Activated CD4-positive, alpha-beta T cell treated with anti-CD3 and anti-CD28 coated beads for 36 hours (primary cell): ENCODE measurements at places on chromosomes 16 and 17.
A peak's percentile ranks its signal among the peaks of the same experiment; 100 is the strongest.

DNA sequence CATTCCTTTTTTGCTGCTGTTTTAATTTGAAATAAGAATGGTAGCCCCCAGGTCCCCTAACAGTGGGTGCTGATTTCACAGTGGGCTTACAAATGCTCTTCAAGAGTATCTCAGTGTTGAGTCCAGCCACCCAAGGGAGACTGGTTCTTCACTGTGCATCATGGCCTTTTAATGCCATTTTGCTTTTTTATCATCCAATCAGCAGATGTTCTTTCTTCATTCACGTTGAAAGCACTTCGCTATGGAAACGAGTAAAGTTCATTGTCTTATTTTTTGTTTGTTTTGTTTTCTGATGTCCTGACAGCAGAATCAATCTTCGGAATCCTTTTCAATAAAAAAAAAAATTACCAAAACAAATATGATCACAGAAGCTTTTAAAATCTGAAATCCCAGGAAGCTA, 429.0 kb downstream of the MAF start:
- peaks cover 1% of the 10 kb centered on the region for H3K27me3 ChIP-seq
- DNase-seq = no peak
- H3K27ac ChIP-seq = no peak overlapping the region
- no peak overlapping the region for H3K4me3 ChIP-seq
- peaks cover 4% of the 10 kb centered on the region for H3K36me3 ChIP-seq

DNA sequence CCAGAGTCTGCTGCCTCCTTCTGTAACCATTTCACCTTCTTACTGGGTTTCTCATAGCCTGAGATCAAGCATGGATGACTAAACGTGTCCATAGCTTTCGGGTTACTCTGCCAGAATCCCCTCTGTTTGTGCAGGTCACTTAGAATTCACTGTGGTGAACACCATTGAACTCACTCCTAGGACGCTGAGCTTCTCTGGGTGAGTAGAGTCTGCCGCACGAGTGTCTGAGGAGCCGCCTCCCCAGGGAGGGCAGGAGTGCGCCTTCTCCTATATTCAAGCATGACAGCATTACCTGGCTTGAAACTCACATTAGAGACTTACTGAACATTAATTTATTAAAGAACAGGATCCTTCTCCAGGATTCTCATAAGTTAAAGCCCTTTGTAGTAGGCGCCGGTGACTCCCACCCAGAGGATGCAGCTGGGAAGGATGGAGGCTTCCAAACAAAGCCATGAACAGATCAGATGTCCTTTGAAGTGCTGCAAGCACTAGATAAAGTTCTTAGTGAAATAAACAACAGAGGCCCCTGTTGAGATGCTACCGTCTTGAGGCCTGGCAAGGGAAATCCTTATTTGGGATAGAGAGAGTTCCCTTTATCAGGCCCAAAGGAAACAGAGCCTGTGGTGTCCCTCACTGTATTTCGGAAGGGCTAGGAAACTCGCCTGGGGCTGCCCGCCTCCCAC, 144.6 kb upstream of the PLCG2 start:
- H3K4me3 ChIP-seq = no peak overlapping the region
- H3K4me1 ChIP-seq = peaks cover 65% of the 10 kb centered on the region
- DNase-seq = no peak
- H3K27ac ChIP-seq = peak overlapping the region; percentile 97
- H3K27me3 ChIP-seq = no peaks in the 10 kb centered on the region

DNA sequence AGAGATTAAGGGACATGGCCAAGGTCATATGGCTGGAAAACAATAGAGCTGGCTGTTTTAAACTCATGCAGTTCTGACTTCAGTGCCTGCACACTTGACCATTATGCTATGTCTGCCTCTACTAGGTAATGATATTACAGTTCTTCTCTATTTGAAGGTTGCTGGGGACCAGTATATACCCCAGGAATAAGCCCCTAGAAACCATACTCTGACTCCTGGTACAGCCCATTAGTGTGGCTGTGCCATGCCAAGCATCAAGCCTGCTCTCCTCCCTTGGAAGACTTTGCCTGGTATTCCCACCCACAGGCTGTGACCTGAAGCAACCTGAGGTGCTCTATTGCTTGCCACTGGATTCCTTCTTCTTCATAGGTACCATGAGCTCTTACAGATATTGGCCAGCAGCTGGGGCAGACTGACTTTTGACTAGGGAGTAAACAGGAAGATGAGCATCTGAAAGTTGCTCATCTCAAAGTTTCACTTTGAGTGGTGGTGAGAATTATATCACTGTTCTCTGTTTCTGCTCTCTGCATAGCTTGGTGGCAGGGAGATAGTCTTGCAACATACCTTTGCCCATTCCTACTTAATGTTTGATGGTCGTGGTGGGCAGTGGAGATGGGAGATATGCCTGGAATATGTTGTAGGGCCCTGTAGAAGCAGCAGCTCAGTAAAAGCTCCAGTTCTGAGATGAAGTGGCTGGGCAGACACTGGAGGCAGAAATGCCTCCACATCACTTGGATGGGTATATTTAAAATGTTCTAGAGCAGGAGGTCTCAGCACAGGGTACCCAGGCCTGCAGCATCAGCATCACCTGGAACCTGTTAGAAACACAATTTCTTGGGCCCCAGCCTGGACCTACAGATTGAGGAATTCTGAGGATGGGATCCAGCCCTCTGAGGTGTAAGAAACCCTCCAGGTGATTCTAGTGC, 274.7 kb downstream of the HS3ST4 start:
- DNase-seq = peak; percentile 52
- H3K27ac ChIP-seq = no peak overlapping the region
- peaks cover 13% of the 10 kb centered on the region for H3K4me1 ChIP-seq
- peaks cover 12% of the 10 kb centered on the region for H3K27me3 ChIP-seq
- H3K4me3 ChIP-seq = no peak overlapping the region

- no peaks in the 10 kb centered on the region for H3K36me3 ChIP-seq
- H3K27me3 ChIP-seq = peaks cover 7% of the 10 kb centered on the region
- no peak overlapping the region for H3K4me3 ChIP-seq
- peaks cover 7% of the 10 kb centered on the region for H3K4me1 ChIP-seq
- peak; percentile 87 for DNase-seq
These were observed 20.0 kb downstream of the ST6GALNAC1 start for GRCh38 chr17:76623271-76624146.

DNA sequence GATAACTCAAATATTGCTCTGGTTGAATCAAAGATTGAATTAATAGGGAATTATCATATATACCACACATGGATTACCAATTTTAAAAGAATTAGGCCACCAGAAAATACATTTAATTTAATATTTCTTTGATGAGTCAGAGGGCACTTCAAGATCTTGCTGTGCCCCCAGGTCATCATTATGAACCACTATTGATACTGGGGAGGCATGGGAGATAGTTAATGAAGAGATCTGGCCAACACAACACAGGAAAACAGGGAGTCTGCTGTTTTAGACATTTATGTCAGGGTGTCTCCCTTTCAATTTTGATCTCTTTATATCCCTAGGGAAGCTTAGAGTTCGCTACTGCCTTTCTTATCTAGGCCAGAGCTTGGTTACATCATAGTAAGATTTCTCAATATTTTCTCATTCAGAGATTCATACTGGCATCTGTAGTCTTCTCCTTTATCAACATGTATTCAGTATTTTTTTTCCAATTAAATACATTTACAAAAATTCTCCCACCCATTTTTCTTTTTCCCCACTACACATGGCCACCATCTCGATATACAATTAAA, 158.3 kb upstream of the ZFHX3 start:
- no peaks in the 10 kb centered on the region for H3K4me1 ChIP-seq
- H3K27ac ChIP-seq = no peak overlapping the region
- H3K27me3 ChIP-seq = peaks cover 3% of the 10 kb centered on the region
- H3K4me3 ChIP-seq = no peak overlapping the region
- no peaks in the 10 kb centered on the region for H3K36me3 ChIP-seq
- no peak for DNase-seq
